ENCODE measurements at places on chromosomes 12 and 14.
A peak's percentile ranks its signal among the peaks of the same experiment; 100 is the strongest.

GRCh38 chr12:129701631-129702101 is 202.2 kb downstream of the TMEM132D start:
- no peak for DNase-seq

- no peak for DNase-seq
Measured at GRCh38 chr14:73242357-73242901, 5.1 kb downstream of the PAPLN start.

- no peak for DNase-seq
Measured at GRCh38 chr12:119660076-119660475, 7.9 kb upstream of the PRKAB1 start.

GRCh38 chr12:68560851-68561422 is 49.8 kb upstream of the RAP1B start:
- no peak for DNase-seq

GRCh38 chr12:57620936-57621496 is 9.8 kb downstream of the ARHGEF25 start:
- DNase-seq, result no peak

DNA sequence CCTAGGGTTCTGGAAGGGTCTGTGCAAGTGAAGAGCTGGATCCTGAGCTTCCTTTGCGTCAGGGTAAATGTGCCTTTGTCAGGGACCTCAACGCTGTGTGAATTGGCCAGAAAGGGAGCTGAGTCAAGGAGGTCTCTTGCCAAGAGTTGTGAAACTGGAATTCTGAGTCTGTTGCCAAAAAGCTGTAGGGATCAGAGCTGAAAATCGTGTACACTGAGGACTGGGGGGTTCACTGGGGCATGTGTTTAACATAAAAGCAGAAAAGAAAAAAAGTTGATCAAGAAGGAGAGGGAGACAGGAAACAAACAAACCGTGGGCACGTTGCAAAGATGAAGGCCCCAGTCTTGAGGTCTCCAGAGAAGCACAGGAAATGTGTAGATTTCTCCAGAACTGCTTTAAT is 1081.5 kb downstream of the VRK1 start:
- peak; percentile 64 for DNase-seq

- no peak for DNase-seq
Measured at GRCh38 chr14:68736471-68736871, 56.4 kb downstream of the ZFP36L1 start.

- DNase-seq, result no peak
Measured at GRCh38 chr14:105858676-105859025, 332.3 kb downstream of the TMEM121 start.

DNA sequence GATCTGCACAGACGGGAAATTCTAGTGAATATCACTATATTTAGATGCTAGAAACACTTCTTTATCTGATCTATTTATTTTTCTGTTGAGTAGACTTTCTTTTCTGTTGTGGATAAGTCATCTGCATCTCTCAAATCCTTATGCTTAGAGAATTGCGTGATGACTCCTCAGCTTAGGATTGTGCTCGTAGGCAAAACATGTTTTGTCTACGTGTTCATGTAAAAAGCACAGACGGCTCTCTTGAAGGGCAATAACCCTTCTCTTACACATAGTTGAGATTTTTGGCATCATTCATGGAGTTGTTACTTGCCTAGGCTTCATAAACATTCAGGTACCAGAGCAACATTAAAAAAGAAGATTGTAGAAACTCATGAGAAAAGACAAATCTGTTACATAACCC is 18.6 kb downstream of the PPFIBP1 start:
- no peak for DNase-seq

- DNase-seq, result no peak
Measured at GRCh38 chr14:29926701-29927375, 809 bp downstream of the PRKD1 start.

DNA sequence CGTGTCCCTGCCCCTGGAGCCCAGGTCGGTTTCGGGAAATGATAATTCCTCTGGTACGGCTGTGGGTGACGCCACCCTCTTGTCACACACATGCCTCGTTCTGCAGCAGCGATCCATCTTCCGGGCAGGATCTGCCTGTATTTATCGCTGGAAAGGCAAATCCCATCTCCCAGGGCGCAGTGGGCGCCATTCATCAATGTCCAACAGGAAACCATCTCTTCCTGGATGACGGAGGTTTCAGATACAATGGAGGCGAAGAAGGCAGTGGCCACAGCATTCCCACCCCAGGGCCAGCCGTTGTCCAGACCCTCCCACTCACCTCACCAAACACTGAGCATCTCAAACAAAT is 74.2 kb downstream of the NOC4L start:
- DNase-seq, result no peak

DNA sequence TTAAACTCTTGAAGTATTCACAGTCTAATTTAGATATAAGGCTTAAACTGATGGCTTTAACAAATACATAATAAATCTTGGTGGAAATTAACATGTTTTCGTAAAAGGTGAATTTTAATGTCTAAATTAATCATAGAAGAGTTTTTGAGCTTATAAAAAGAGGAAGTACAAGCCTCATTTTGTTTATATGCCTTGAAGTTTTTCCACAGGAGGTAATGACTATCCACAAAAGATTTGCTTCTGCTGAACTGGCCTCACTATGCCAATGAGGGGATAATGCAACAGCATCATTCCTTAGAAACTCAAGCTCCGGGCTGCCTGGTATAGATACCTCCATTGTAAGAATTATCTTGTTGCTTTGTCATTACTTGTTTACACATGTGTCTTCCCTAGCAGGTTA is 175.6 kb downstream of the DUSP6 start:
- no peak for DNase-seq

GRCh38 chr14:101336183-101336582 is 225.1 kb upstream of the DIO3 start:
- no peak for DNase-seq

DNA sequence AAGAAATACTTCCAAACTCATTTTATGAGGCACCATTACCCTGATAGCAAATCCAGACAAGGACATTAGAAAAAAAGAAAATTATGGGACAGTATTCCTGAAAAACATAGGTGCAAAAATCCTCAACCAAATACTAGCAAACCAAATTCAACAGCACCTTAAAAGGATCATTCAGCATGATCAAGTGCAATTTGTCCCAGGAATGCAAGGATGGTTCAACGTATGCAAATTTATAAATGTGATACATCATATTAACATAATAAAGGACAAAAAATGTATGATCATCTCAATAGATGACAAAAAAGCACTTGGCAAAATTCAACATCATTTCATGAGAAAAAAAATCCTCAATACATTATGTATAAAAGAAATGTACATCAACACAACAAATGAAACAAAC is 162.9 kb downstream of the DUSP6 start:
- no peak for DNase-seq

DNA sequence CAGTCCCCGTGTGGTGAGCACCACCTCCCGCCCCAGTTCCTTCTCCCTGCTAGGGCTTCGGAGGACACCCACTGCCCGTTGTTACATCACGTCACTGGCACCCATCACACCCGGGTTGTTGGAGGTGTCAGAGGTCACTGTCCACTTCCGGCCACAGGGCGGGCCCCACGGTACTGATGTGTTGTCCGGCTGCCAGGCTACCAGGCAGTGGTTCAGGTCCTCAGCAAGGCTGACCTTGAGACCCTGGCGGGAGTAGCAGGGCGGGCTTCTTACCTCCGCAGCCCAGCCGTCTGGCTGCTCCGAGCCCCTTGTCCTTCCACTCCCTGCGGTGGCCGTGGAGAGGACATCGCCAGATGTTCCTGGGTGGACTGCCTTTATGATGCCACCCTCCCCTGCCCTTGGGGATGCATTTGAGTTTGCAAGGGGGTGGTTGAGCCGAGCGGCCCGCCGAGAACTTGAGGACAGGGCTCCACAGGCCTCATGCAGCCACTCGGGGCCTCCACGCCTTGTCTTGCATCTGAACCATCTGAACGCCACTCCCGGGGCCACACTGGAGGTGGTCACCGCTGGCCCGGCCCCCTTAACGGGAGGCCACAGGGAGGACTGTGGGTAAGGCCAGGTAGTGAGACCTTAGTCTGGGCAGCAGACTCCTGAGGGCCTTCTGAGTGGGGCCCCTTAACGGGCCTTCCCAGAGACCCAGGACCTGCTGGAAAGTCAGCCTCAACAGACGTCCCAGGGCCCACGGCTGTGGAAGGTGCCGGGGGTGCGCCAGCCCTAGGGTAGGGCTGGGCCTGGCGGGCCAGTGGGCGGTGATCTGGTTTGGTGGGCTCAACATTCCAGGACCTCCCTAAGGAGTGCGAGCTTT is 27.1 kb upstream of the PLD4 start:
- DNase-seq, result no peak

DNA sequence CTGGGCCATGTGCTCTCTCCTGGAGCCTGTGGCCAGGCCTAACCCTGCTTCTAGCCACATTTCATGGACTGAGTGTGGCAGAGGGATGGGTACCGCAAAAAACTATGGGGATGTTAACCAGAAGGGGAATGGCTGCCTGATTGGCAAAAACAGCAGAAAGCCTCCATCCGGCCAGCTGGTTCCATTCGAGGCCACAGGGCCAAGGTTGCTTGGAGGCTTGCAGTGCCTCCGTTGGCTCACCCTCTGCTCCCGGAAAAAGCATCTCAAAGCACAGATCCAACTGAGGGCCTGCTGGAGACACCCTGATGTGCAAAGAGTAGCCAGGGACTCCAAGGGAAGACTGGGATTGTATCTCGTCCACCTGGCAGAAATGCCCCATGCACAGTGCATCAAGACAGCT is 16.5 kb downstream of the TMEM120B start:
- no peak for DNase-seq

DNA sequence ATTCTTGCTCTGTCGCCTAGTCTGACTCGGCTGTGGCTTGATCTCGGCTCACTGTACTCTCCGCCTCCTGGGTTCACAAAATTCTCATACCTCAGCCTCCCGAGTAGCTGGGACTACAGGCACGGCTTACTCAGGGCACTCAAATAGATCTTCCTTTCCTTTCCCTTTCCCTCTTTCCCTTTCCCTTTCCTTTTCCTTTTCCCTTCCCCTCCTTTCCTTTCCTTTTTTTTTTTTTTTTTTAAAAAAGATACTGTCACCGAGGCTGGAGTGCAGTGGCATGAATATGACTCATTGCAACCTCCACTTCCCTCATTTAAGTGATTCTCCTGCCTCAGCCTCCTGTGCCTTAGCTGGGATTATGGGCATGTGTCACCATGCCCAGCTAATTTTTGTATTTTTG is 86.0 kb downstream of the AEBP2 start:
- no peak for DNase-seq

- DNase-seq, result no peak
Measured at GRCh38 chr14:92575061-92575747, 61.6 kb downstream of the RIN3 start.

DNA sequence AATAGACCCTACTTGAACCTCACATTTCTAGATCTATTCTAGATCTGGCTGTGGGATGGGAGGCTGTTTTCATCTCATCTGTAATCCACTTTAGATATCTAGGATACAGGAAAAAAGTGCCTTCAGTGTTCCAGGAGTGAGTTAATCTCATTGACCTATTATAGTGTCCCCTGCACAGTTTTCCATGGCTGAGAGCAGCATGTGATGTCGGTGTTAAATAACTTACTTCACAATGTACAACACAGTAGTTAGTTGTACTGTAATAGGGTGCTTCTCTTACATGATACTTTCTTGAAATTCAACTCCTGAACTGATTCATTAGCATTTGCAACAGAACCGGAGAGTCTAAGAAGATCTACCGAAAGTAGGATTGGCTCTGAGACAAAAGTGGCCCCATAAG is 62.6 kb downstream of the TMEM117 start:
- no peak for DNase-seq

GRCh38 chr12:102298022-102298421 is 100.4 kb upstream of the PMCH start:
- DNase-seq, result no peak

DNA sequence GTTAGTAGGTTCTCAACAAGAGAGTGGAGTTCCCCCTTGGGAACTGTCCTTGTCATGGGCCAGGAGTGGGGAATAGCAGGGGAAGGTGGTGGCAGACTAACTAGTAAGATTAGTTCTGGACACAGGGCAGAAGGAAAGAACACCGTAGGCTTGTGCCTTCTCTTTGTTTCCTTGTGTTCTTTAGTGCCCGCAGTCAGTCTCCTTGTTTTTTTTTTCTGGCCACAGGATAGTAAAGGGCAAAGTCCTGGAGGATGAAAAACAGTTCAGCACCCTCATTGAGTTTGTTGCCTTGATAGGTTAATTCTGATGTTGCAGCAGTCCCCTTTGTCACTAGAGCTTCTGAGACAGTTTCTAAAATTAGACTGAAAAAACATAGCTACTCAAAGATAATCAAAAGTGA is 8.4 kb downstream of the PEX5 start:
- DNase-seq, result no peak

- DNase-seq, result no peak
Measured at GRCh38 chr12:132178316-132178715, 34.1 kb downstream of the NOC4L start.

GRCh38 chr14:77260631-77261030 is 10.4 kb downstream of the NGB start:
- no peak for DNase-seq

DNA sequence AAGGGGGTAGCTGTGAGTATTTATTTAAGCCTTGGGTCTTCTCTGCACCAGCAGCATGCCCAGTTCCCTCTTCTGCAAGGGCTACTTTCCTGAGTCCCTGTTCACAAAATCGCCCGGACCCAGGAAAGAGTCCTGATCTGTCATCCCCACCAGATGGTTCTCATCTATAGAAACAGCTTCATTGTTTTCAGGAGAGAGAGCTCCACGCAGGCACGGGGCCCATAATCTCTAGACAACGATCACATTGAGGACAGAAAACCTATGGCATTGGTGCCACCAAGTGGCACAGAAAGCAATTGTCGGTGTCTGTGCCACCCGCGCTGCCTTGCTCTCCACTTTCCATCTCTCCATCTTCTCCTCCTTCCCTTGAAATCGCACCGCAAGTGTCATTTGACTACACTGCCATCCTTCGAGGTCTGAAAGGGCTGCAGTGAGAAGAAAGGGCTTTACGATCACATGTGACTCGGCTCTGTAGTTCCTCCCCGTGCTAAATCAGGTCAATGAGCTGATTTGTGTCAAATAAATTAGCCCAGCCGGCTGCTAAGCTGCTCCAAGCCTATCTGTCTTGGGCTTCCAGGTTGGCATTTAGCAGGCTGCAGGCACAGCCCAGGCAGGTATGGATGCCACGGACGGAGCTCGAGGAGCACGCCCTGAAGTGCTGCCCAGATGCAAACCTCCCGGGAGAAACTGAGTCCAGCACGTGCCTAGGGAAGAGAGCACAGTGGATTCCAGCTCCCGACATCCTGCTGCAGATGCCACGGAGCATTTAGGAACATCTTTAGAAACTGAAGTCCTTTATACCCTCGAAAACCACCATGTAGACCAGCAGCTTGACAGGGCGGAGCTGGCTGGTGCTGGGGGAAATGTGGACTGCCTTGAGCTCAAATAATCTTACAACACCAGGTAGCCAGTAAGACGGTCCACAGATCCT is 28.8 kb downstream of the SPRING1 start:
- DNase-seq, result peak; percentile 33

GRCh38 chr14:63091394-63091996 is 46.2 kb upstream of the KCNH5 start:
- no peak for DNase-seq

DNA sequence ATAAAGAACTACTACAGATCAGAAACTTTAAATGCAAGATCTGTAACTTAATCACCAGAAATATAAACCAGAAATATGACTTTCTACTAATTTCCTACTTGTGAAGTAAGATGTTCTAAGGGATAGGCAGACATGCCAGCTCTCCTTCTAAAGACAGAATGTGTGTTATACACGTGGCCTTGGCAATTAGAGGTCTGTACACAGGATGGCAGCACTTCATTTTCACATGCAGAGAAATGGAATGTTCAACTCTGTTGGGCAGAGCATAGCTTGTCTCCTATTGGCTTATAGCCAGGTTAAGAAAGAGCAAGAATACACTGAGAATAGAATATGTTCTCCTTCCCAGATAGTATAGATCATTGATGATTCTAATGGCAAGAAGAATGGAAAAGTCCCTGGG is 403.8 kb downstream of the DAD1 start:
- no peak for DNase-seq

GRCh38 chr14:52399921-52400595 is 85.9 kb downstream of the PTGER2 start:
- no peak for DNase-seq

All from CD4-positive, alpha-beta T cell treated with Interleukin-4 for 4 hours (primary cell).